ENCODE measurements at places on chromosomes 2 and 18.

DNA sequence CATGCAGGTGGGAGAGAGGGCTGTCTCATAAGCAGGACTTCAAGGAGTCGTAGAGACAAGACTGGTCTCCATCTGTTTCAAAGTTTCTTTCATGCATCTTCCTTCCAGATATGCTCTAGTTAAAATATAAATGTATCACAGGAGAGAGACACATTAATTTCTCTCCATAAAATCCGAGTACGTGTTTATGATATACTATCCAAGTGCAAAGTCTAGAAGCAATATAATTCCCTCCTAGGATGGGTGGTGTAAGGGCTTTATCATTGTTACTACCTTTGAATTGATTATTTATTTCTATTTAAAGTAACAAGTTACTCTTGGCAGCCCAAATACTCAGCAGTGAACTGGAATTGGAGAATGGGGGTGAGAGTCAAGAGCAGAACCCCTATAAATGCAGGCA, 172.3 kb downstream of the LRRTM1 start:
- no peak for DNase-seq

DNA sequence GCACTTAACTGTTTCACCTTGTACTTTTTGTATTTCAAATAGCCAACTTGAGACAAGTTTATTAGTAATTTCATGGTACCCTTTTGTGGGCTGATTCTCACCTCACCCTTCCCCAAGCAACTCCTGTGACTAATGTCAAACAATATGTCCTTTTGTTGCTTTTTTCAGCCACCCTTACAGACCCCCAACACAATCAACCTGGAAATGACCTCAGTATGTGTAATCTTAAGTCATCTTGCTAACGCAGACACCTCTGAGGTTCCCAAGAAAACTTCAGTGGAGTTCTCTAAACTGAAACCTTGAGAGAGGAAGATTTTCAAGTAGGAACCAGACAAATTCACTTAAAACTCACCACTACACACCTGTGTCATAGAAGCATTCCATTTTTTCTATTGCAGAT, 69.5 kb downstream of the KYNU start:
- DNase-seq: no peak

- no peak for DNase-seq
Measured at GRCh38 chr2:98492441-98492840, 47.8 kb downstream of the INPP4A start.

DNA sequence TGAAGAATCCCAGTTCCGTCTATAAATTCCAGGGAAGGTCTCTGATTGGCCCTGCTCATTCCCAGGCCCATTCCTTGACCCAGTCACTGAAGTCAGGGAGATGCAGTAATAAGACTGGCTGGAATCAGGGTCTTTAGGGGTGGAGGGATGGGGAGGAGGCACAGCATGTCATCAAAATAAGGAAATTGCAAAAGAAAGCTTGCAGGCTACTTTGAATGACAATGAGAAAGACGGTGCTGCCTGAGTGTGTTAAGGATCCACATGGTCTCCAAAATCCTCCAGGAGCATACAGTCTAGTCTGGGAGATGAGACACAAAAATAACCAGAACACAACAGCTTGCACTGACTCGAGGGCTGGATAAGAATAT, 2.0 kb upstream of the DES start:
- no peak for DNase-seq

DNA sequence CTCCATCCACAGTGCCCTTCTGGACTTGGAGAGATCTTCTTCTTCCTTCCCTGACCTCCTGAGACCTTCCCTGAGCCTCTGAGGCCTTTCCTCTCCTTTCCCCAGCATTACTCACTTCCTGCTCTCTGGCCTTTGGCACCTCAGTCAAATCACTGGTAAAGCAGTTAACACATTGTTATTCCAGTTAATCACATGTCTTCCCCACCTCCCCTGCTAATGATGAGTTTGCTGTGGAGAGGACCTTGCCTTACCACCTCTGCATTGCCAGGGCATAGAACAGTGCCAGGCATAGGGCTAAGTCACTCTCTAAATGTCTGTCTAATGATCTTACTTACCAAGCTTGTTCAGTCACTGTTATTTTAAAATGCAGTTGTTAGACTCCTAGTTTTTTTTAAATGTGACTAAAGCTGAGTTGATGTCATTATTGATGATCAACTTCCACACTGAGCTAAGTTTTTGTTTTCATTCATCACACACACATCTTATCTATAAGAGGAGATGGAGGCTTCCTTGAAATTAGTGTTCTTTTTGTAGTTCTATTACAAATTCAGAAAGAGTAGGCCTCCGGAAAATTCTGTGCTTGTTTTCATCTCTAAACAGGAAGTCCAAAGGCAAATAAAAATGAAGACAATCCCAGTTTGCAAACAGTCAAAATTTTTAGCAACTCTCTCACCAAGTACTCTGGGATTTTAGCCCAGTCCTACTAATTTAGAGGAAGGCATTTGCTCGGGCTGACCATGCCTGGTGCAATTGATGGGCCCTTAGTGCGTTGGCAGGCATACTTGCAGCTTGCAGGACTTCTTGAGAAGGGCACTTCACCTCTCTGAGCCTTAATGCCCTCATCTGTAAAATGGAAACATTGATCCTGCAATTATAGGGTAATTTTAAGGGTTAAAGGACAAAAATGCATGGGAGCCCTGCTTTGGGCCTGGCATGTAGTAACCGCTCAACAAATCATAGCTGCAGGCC, 113.7 kb upstream of the SPRED2 start:
- no peak for DNase-seq

GRCh38 chr2:45337481-45337880, 273.6 kb downstream of the SRBD1 start:
- no peak for DNase-seq

- DNase-seq: no peak
Measured at GRCh38 chr2:12964904-12965539, 248.3 kb downstream of the TRIB2 start.

DNA sequence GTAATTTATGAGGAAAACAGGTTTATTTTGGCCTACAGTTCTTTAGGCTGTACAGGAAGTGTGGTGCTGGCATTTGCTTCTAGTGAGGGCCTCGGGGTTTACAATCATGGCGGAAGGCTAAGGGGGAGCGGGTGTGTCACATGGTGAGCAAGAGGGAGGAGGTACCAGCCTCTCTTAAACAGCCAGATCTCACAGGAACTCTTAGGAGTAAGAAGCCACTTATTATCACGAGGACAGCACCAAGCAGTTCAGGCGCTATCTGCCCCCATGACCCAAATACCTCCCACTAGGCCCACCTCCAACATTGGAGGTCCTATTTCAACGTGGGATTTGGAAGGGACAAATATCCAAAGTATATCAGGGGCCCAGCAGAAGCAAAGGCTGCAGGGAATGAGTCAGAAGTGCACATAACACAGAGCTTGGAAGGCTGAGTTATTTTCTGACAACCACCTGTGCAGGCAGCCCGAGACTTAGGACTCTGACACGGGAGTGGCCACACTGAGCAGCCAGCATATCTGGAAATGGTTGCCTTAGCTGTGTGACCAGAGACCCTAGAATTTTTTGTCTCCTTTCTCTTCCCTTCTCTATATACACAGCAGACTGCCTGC, 170.9 kb downstream of the PRPF40A start:
- DNase-seq: no peak

- no peak for DNase-seq
Measured at GRCh38 chr18:45328811-45329210, 286.5 kb upstream of the SLC14A2 start.

GRCh38 chr2:115880558-115880957, 1438.1 kb downstream of the DPP10 start:
- no peak for DNase-seq

- DNase-seq: no peak
Measured at GRCh38 chr2:18525236-18525635, 35.2 kb downstream of the RDH14 start.

DNA sequence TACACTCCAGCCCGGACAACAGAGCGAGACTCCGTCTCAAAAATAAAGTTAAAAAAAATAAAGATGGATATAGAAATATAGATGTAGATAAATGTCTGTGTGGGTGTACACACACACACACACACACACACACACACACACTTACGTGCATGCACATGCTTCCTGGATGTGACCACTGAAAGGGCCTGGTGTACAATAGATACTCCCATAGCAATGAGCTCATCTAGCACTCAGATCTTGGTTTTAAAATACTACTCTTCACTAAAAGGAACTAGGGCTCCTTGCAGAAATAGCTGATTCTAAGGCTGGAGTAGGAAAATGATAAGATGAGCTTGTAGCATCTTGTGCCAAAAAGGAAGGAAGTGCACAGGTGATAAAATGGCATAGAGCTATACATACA, 39.1 kb downstream of the ROCK2 start:
- no peak for DNase-seq

- no peak for DNase-seq
Measured at GRCh38 chr2:114038710-114039109, 148.8 kb downstream of the ACTR3 start.

GRCh38 chr18:58416704-58417683, 211.9 kb downstream of the ALPK2 start:
- DNase-seq: no peak

GRCh38 chr2:45833968-45834344, 182.5 kb downstream of the PRKCE start:
- DNase-seq: no peak

- DNase-seq: no peak
Measured at GRCh38 chr2:128801576-128801975, 482.9 kb upstream of the HS6ST1 start.

- no peak for DNase-seq
Measured at GRCh38 chr2:101829429-101829828, 131.9 kb downstream of the MAP4K4 start.

DNA sequence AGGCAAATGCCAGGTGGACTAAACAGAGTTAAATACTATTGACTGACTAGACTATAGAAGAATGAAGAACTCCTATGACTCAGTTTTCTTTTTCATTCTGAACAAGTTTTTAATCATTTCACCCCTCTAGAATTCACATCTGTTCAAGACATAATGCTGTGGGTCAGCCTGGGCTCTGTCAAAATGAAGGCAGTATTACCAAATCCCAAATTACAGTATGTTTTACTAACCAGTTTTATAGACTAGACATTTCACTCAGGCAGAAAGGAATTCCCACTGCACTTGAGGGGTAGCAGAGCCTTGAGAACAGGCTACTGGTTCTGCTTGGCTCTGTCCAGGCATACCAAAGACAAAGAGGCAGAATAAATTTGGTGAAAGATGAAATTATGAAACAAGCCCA, 511.7 kb downstream of the EPHA4 start:
- DNase-seq: no peak

DNA sequence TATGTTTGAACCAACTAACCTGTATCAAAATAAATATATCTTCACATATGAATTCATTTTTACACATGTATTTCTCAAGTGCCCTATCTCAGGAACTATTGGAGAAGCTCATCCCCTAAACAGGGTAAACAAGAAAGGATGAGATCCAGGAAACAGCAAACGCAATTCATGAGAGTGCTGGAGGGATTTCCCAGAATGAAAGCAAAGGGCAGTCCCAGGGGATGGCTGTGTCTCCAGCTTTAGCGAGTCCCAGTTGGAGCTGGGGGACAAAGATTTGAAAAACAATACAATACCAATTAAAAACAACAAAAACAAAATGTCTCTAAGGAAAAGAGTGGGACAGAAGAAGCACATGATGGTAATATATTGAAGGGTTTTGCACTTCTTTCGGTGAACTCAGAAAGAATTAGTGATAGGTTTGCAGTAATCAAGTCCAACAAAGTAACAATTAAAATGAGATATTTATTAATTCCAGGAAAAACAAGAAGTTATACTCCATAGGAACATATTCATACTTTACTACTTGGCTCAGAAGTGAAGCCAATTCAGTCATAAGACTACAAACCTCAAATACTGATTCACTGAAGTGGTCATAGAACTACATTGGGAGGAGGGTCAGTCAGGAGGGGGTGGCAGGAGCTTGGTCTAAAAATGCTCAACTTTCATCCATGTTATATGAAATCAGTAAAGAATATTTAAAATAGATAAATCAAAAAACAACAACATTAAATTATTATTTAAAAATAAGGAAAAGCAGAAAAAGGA, 73.1 kb upstream of the PDE1A start:
- no peak for DNase-seq

DNA sequence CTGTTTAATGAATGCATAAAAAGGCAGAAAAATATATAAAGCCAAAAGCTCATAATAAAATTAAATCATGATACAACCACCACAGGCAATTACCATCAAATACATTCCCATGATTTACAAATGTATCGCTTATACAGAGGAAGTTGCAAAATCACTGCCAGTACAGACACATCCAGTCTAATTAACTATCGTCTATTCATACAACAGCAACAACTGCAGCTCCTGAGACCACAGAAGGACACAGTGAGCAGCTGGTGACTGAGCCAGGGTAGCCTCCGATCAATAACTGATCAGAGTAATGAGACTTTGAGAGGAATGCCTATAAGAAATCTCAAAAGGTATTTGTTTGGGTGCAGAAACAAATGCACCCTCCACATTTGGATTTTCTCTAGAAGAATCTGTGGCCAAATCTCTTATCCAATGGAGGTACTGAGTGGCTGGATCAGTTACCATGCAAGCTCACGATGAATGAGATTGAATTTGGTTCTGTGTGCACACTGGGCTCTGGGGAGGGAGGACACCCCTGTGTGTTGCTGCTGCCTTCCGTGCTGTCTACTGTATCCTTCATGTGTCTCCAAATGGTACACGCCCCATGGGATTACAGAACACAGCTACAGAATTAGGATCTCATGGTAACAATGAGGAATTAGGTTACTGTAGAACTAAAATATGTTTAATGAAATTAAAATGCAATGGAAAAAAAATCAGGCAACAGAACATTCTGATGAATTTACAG, 119.6 kb downstream of the MBP start:
- no peak for DNase-seq

DNA sequence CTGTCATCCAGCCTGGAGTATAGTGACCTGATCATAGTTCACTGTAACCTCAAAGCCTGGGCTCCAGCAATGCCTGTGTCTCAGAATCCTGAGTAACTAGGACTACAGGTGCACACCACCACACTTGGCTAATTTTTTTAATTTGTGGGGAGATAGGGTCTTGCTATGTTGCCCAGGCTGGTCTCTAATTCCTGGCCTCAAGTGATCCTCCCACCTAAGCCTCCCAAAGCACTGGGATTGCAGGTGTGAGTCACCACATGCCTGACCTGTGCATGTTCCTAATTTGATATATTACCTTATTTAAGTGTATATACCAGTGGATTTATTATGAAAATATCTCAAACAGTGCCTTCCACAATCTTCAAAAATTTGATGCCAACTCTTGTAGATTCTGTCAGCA, 123.6 kb upstream of the XIRP2 start:
- no peak for DNase-seq

DNA sequence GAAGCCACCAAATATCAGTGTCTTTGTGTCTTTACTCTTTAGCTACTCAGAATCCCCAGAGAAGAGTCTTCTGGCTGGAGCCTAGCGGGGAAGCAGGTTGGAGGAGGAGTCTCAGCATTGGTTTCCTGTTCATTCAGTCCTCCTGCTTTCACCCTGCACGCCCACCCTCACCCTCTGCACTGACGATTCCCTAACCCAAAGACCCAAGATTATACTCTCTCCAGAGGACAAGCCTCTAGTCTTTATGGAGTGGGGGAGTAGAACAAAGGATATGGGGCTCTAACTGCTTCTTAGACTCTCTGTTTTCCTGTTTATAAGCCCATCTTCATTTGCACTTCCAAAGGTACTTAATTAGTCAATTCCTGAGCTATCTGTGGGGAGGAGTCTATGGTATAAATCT, 338.8 kb downstream of the AGPS start:
- DNase-seq: no peak

Measured in stimulated activated CD8-positive, alpha-beta memory T cell treated with anti-CD3 and anti-CD28 coated beads, Interleukin-15, amount 100 ng/mL, for 48 hours (primary cell).